ENCODE measurements at places on chromosomes 11 and 22.
A peak's percentile ranks its signal among the peaks of the same experiment; 100 is the strongest.

GRCh38 chr11:124751391-124751740, 689 bp downstream of the VSIG2 start:
- DNase-seq = no peak

GRCh38 chr11:65069217-65069616, 10.9 kb upstream of the NAALADL1 start:
- DNase-seq = no peak

DNA sequence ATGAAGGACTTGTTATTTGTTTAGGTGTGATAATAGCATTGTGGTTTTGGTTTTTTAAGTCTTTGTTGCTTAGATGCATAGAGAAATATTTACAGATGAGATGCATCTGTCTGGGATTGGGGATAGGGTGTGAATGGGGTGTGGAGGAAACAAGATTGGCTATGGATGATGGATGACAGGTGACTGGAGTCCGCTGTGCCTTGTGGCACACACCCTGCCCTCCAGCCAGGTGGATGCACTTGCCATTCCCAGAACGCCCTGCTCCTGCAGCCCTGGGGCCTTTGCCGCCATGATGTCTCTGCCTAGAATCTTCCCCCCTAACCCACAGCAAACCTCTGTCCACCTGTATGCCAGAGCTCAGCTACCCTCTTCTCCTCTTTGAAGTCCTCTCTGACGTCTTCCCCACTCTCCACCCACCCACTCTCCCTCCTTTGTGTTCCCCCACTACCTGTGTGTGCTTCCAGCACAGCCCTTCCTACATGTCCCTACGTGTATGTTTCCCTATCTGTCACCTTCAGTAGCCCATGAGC, 54.7 kb downstream of the WNT11 start:
- no peak for DNase-seq

DNA sequence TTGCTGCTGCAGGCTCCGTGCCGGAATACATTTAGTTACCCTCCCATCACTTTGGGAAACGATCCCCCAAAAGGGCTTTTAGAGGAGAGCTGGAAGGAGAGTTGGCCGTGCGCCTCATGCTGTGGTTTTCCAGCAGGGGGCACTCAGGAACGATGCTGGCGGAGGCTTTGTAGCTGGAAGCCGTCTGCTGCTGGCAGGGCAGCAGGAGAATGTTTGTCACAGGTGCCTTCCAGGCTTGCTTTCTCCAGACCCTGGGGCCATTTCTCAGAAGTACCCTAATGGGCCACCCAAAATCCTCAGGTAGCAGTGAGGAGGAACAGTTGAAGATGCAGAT, 30.0 kb upstream of the CABP7 start:
- DNase-seq = peak; percentile 77

DNA sequence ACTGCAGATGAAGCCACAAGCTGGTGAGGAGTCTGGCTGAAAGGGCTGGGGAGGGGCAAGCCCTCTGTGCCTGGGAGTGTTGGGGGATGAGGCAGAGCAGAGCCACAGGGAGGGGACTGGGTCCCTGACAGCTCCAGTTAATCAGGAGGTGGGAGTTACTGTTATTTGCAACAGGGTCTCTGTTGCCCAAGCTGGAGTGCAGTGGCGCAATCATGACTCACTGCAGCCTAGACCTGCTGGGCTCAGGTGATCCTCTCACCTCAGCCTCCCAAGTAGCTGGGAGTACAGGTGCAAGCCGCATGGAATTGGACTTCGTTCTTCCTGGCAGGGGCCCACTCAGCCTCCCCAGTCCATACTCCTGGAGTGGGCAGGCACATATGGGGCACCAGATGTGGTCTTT, 7.7 kb downstream of the SCN2B start:
- DNase-seq = no peak

- no peak for DNase-seq
Observed at GRCh38 chr11:126988655-126989054, 11.9 kb downstream of the KIRREL3 start.

- no peak for DNase-seq
Observed at GRCh38 chr22:38699784-38700183, 959 bp downstream of the JOSD1 start.

DNA sequence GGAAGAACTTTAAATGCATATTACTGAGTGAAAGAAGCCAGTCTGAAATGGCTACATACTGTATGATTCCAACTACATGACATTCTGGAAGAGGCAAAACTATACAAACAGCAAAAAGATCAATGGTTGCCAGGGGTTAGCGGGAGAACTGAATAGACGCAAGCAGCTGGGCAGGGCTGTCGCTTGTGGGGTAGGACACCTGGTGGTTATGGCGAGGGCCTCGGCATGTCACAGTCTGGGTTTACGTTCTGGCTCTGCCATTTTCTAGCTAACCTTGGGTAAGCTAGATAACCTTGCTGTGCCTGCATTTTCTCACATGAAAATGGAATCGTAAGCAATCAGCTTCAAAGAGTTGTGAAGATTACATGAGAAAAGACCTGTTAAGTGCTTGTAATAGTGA, 55.2 kb upstream of the SYT13 start:
- no peak for DNase-seq

DNA sequence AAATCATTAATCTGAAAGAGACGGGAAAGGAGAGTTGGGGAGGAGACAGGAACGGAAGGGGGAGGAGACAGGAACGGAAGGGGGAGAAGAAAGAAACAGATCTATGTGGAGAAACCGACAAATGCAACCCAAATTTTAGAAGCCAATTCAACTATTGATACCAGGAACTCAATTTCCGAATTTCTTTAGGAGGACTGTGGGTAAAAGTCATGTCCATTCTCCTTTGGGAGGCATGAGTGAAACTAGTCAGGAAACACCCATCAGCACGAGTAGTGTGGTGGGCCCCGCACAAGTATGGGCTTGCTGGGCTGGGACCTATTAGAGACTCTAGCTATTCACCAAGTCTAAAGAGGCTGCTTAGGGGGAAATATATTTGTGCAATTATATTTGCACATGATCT, 18.1 kb downstream of the ANO3 start:
- no peak for DNase-seq

- DNase-seq = no peak
Observed at GRCh38 chr11:116059919-116060318, 555.7 kb upstream of the CADM1 start.

DNA sequence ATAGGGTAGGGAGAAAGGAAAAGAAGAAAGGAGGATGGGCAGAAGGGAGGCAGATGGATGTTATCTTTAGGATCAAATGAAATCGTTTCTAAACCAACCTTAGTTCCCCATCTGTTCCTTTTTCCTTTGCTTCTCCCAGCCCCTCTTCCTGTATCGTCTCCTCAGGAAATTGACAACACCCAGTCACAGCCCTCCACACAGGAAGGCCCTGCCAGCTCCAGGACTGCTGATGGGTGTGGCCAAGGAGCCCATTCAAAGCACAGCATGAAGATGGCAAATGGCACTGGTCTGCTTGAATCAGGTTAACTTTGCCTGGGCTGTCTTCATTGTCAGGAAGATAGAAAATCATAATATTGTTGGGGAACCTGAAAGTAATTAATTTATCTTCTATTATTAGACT, 164.8 kb downstream of the C11orf87 start:
- no peak for DNase-seq

DNA sequence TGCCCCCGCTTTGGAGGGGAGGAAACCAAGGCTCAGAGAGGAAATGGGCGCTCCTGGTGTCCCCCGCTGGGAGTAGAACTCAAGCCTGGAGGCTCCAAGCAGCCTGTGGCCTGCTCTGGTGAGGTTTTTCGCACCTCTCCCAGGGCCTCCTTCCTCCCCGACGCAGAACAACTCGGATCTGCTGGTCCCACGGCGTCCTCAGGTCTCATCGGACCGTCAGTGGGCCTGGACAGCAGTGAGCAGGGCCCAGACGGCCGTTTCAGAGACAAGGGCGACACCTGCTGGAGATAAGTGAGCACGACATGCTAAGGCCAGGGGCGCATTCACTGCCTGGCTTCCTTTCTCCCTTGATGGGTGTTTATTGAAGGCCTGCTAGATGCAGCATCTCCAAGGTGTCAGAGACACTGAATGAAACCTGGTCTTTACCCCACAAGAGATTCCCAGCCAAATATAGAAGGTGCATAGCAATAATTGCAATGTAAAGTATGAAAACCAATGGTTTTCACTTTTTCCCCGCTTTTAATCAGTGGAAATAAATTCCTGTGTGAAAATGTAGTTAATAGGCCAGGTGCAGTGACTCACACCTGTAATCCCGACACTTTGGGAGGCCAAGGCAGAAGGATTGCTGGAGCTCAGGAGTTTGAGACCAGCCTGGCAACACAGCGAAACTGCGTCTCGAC, 26.9 kb upstream of the CD82 start:
- DNase-seq = peak; percentile 87

- no peak for DNase-seq
Observed at GRCh38 chr11:21774212-21774611, 418.7 kb upstream of the ANO5 start.

GRCh38 chr11:132249256-132249655, 878.8 kb downstream of the NTM start:
- no peak for DNase-seq

DNA sequence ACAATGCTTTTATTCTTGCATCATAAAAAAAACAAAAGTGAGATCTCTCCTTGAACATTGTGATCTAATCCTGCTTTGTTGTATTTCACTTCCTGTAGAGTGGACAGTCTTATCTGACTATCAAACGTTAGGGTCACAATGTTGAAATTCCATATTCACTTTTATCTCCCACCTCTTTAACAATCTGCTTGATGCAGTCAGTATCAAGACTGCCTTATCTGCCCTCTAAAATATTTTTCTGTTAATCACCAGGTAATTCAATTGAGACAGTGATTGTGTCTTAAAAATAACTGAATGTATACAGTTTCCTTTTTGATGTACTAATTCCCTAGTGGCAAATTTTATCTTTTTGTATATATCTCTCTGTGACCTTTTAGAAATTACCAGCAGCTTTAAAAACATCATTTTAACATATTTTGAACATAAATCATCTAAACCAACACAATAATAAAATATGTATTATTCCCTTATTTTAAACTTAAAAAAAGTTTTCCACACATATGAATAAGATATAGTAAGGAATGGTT, 143.1 kb upstream of the MPPED2 start:
- no peak for DNase-seq

GRCh38 chr22:23248583-23248982, 68.3 kb downstream of the BCR start:
- DNase-seq = peak; percentile 50

All from HEK293T (cell line).